ENCODE measurements at places on chromosomes 2 and 18. TPM values are rescaled to one million over a fixed set of nuclear protein-coding genes. Genes with fewer than 3 reads are reported as not detected.

PREB gene
- total RNA-seq, result 48.1 TPM

SERPINB12 gene
- total RNA-seq, result not detected

TGFA gene
- total RNA-seq, result not detected

LOXL3 gene
- 2.2 TPM for total RNA-seq

CYP1B1 gene
- total RNA-seq, result 145 TPM

SLC38A11 gene
- total RNA-seq, result not detected

MBD1 gene
- total RNA-seq, result 60.4 TPM
